Kidney glomerular epithelial cell (primary cell): ENCODE measurements at places on chromosomes 16 and 17.

- DNase-seq, result no peak
These were observed 34.6 kb upstream of the TOX3 start for GRCh38 chr16:52581530-52581929.

DNA sequence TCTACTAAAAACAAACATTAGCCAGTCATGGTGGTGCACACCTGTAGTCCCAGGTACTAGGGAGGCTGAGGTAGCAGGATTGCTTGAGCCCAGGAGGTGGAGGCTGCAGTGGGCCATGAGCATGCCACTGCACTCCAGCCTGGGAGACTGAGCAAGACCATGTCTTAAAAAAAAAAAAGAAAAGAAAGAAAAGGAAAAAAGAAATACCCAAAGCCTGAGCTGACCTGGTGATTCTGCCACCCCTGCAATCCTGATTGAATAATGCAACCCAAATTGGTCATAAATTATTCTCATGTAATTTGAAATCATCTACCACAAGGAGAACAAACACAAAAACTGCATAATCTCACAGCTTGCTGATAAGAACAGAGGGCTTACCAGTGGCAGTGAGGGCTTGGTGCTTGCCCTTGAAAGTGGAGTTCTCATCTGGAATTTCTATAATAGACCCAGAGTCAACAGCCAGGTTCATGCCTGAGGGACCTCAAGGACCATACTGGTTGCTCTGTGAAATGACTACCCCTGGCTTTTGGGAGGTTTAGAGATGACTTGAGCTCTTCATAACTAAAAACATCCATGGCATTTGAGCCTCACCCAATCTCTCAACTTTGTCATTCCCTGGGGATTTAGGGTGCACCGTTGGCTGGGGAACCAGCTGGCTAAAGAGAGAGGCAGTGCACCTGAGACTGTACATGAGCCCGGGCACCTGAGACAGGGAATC lies 35.4 kb upstream of the TMC5 start:
- no peak for DNase-seq

- DNase-seq, result no peak
These were observed 9.8 kb downstream of the PSKH1 start for GRCh38 chr16:67902831-67903230.

DNA sequence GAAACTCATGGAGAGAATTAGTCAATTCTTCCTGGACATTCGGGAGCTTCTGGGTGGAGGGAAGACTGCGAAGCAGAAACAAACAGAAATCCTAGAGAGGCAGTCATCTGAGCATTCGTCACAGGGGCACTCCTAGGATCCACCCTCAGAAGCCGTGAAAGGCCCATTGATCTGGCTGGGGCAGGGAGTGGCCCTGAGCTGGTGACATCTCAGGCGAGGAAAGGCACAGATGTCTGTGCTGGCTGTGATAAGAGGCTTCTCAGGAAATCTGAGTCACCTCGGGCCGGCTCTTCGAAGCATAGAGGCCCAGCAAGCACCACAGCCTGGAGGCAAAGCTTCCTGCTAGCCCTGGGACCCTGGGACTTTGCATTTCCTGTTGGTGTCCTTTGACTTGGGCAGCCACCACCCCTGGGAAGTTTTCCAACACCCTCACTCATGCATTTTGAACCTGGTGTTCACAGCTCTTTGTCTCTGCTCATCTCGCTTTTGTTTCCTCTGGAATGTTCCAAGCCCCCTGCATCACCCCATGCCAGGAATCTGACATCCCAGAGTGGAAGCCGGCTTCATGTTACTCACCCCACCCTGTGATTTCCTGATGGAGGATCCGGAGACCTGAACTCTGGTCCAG lies 23.3 kb upstream of the CDRT4 start:
- DNase-seq, result no peak

GRCh38 chr17:66649818-66650543 lies 184.9 kb upstream of the CACNG5 start:
- no peak for DNase-seq

DNA sequence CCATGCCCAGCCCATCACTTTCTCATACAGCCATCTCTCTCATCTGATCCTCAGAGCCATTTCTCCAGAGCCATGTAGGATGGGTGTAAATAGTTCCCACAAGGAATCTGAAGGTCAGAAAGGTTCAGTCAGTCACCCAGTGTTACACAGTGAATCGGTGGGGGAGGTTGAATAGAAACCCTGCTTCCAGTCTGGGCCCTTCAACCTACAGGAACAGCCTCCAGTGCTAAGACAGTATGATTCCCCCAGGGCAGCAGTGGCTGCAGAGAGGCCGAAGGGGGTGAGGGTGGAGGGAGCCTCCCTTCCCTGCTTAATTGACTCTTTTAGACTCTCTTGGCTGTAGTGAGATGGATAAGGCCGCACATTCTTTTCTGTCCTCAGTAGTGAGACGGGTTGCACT lies 3.6 kb downstream of the WNT9B start:
- no peak for DNase-seq
